ENCODE measurements at places on chromosomes 7 and 10.
A peak's percentile ranks its signal among the peaks of the same experiment; 100 is the strongest.

DNA sequence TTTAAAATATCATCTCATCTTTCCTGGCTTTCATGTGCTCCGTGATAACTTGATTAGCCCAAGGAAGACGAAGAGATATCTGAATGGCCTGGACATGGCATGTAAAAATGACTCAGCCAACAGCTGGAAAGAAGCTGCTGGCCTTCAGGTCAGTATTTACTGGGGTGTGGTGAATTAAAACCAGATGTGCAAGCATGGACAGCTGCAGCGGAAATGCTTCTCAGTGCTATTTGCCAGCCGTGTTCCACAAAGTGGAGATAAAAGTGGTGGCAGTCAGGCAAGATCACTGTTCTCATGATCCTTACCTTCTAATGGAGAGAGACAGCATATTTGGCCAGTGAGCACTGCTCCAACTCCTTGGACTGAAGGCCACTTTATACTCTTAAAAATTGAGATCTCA is 203.1 kb upstream of the VSTM2A start:
- DNase-seq: no peak

DNA sequence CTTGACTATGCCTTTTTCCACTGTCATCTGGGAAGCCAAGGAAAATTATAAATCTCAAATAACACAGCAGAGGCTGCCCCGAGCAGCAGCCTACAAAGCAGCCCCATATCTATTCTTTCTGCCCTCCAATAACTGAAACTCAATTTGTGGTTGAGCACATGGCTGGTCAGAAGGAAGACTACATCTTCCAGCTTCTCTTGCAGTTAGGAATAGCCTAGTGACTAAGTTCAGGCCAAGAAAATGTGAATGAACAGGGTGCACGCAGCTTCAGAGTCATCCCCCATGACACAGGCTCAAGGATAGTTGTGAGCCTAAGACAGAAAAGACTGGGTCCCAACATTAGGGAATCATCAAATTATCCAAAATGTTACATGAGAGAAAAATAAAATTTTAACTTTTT is 42.3 kb downstream of the CHCHD3 start:
- DNase-seq: no peak

DNA sequence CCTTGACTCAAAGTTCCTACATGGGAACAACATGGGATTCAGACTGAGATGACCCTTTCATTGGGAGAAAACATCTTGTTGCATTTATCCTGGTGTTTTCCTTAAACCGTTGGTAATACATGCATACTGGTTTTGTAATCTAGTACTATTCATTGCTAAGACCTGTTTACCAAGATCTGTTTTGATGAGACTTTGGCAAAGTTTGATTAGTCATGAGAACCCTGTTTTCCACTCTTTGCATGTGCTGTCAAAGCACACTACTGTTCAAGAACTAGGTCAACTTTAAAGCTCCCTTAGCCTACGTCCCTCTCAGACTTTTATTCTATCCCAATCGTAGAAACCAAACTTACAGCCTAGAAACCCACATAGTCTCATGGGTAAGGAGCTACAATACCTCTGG is 650.9 kb downstream of the GATA3 start:
- DNase-seq: no peak

GRCh38 chr10:7291487-7292270 is 119.2 kb downstream of the SFMBT2 start:
- DNase-seq: no peak

DNA sequence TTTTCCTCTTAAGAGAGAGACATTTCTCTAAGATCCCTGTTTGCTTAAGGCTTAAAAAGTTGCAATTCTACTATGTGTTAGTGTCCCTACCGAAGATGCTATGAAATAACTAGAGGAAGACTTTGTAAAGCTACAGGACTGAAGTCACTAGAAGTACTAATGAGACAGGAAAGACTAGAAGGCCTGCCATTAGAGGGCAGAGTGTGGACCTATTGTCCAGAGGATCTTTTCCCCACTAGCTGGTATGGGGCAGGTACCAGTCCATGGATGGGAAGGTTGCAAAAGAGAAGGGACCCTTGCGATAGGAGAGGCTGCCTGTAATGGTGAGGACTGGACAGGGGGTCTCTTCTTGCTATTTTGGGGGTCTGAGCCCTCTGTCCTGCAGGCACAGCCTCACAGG is 178.1 kb downstream of the TMEM178B start:
- DNase-seq: no peak

DNA sequence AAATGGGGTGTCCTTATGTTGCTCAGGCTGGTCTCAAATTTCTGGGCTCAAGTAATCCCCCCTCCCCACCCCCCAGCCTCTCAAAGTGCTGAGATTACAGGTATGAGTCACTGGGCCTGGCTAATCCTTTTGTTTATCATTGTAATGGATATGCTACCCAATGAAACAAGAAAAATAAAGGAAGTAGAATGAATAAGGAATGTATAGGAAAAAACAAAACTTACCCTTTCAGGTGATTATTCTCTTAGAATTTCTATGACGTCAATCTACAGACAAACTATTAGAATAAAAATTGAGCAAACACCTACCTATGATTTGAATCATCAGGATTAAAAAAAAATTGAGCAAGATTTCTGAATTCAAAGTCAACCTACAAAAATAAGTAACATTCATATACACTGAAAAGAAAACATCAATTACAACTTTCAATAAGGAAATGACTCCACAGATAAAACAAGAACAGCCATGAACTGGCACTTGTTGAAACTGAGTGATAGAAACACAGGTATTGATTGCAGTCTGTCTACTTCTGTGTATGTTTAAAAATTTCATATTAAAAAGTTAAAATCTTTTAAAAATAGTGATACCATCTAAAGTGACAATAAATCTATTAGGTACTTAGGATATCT is 12.2 kb downstream of the ADAM12 start:
- DNase-seq: no peak

GRCh38 chr7:101100858-101101847 is 15.9 kb downstream of the TRIM56 start:
- DNase-seq: no peak

DNA sequence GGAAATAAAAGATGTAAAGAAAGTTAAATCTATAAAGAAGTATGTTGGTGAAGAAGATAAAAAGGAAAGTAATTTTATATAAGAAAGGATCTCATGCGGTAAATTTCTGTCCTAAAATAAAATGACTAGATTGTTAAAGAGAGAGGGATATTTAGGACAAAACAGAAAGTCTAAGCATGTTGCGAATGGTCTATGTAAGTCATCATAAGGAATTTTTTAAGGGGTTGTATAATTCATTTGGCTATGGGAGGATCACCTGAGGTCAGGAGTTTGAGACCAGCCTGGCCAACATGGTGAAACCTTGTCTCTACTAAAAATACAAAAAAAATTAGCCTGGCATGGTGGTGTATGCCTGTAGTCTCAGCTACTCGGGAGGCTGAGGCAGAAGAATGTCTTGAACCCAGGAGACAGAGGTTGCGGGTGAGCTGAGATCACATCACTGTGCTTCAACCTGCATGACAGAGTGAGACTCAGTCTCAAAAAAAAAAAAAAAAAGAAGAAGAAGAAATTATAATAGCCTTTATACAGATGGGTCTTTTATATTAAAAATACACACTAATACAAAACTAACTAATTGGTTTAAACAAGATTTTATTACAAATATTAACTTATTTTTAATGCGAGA is 294.3 kb downstream of the MAGI2 start:
- DNase-seq: no peak

DNA sequence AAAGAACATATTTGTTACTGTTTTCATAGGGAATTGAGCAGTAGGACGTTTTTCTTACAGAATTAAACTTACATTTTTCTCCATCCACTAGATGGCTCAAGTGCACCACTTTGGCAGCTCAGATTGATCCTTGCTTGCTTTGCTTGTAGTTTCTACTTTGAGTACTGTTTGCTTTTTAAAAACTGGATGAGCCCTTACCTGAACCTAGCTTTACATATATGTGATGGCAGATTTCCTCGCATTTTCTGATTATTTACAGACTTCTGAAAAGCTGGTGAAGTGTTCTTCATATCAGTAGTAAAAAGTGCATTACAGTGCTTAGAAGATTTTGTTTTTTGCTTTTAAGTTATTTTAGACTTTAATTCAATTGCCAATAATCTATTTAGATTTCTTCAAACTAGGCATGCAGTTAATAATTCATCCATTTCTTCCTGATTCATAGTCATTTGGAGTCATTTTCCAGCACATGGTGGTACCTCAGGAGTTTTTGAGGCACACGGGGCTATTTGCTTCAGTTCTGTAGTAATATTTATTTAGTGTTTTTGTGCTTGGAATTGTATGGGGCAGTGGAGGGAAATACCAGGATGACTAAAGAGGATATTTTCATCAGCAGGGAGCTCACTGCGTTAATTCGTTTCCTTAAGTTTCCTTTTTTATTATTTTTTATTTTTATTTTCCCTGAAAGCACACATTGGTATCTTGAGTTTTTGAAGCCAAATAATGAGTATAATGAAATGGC is 57.3 kb downstream of the MAPK8 start:
- peak; percentile 85 for DNase-seq

DNA sequence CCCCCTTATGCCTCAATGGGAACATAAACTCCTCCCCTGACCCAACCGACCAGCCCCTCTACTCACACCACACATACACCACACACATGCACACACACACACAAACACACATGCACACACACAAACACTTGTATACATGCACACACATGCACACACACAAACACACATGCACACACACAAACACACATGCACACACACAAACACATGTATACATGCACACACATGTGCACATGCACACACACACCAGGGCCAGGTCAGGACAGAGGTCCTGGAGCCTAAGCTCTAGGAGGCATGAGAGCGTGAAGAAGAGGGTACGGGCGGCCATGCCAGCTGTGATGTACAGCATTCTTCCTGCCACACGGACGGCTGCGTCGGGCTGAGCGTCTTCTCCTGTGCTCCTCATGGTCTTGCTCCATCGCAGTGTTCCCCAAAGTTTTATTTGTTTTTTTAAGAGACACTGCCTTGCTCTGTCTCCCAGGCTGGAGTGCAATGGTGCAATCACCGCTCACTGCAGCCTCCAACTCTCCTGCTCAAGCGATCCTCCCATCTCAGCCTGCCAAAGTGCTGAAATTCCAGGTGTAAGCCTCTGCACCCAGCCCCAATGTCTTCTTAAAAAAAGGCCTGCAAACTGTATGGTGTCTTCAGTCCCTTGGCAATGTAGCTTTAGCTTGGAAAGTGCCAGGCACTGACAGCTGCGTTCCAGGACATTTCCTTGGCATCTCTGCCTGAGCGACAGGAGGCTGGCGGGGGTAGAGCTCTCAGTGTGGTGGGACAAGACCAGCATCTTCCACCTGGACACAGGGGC is 38.8 kb upstream of the INPP5A start:
- no peak for DNase-seq

DNA sequence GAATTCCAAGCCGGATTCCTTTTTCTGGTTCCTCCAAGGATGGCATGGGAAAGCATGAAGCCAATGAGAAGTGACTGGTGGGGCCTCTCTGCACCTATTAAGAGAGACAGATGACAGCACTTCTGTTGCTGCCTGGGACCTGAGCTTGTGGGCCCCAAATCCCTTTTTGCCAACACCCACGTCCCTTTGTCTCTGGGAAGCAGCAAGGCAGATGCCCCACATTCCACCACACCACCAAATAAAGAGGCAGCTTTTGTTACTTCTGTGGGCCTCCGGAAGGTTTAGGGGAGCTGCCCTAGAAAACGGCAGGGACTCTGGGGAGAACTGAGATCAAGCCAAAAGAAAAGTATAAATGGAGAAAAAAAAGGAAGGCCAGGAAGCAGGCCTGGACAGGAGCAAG is 3.4 kb downstream of the CCDC136 start:
- DNase-seq: no peak

- no peak for DNase-seq
Observed at GRCh38 chr7:106464651-106465050, 179.9 kb upstream of the NAMPT start.

DNA sequence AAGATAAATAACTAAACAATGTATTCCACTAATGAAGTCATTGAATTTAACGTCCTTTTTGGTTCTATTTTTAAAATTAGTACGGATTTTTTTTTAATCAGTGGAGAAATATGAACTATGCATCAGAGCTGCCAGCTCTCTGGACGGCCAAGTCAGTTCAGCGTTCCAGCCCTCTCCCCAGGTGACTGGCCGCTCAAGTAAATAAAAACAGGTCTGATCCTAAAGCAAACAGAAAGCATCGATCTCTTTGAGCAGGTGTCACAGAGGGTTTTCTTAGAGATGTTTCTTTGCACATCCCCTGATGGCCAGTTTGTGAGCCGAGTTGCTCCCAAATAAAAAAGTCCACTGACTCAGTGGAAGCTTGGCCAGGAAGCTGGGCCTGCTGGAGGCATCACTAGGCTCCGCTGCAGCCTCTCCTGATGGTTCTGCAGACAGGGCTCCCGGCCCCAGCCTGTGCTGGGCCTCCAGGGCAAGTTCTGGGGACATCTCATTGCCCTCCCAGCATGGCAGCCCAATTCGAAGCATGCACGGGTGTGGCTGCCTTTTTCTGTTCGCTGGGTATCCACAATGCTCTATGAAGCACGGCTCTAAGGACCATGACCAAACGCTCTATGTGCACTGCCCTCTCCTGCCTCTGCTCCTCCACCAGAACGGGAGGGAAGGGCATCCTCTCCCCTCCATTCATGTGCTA is 74.7 kb upstream of the PPP2R2D start:
- DNase-seq: no peak

DNA sequence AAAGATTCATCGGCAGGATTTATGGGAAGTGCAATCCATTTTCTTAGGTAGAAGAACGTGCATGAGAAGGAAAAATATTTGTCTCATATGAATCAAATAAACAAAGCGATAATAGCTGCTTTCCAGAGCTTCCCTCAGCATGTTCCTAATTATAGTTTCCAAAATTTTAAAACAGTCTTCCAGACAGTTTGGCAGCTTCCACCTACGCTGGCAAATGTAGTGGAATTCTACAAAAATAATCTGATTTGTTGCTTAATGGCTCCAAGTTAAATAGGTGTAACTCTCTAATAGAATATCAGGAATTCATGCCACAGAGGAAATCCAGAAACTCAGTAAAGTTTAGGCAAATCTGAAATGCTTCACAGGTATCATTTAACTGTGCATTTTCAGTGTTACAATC is 23.3 kb upstream of the AGBL3 start:
- peak; percentile 33 for DNase-seq

DNA sequence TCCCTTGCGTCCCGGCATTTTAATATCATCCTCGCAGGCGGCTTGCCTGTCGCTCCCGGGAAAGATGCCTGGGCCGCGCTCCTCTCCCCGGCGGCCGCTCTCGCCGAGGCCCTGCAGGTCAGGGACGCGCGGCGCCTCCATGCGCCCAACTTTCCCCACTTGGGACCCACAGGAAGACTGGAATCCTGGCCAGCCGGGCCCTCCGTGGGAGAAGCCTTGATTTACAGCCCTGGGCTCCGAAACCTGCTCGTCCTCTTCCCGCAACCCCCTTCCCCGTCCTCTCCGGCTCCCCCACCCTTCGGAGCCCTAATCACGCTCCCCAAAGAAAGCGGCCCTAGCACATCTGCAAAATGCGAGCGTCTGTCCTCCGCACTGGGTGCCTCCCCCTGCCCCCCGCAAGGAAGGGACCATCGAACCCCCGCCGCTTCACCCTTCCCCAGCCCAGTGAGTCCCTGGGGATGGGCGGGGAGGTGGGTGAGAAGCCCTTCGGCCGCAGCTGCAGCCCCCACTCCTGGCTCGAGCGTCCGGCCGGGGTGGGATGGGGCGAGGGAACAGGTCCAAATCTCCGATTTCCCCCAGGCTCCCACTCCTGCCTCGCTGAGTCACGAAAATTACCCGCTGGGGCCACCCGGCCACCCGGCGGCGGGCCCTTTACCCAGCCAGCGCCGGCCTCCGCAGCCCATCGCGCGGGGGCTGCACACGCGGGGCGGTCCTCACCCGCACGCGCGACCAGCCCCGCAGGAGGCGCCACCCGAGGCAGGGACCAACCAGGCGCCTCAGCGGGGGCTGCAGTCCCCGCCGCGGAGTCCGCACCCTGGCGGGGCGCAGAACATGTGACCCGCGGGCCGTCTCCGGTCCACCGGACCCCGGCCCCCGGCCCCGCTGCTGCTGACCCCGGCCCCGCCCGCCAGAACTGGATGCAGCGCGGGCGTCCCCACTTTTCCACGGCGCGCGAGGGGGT is 695 bp downstream of the HSPA12A start:
- peak; percentile 62 for DNase-seq

Data from eye (tissue), 1 donor.